ENCODE measurements at places on chromosomes 5 and 9.

DNA sequence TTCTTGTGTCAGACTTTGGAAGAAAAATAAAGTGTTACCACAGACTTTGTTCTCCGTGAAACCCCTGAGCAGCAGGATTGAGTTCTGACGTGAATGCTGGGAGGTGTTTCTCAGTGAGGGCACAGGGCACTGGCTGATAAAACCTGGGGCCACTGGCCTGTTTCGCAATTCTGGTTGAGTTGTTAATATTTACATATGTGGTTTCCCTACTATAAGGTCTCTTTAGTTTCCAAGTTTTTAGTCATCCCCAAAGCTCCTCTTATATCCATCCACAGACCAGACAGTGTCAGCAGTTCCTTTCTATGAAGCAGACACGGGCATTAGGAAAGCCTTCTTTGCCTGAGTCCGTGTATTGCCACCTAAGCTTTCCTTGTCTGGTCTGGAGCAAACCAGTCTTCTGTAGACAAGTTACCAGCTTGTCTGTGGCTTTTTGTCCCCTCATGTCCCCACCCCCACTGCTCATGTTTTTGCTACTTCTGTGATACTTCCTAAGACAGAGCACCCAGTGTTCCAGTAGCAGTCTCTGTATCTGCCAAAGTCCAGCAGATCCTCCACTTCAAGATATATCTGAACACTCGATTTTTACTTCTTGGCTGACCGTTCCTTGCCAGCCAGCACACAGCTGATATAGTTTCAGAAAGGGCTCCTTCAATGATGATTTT is 42.0 kb downstream of the ACO1 start:
- DNase-seq = no peak

DNA sequence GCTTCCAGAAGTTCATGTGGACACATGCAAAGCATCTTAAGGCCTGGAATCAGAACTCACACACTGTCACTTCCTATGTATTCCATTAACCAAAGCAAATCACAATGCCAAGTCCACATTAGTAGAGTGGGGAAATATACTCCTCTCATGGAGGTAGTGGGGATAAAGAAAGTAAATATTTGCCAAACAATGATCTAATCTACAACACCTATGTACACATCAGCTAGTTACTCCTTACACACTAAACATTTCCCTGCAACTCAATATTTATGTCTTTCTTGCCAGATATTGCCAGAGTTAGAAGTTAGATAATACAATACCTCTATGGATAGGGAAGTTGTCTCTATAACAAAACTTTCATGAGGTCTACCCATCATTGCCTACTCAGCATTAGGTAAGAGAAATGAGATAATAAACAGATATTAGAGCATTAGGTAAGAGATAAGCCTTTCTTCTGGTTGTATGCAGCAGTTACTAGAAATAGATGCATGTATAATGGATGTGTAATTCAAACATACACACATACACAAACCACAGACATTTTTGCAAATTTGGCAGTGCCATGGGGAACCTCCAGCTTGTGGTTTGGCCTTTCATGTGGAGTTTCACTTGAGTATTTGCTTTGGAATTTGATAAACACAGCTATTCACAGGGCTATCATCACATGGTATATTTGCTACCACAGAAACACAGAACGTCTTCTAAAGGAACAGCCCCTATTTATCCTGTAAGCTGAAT is 196.5 kb downstream of the TLE1 start:
- DNase-seq = no peak

GRCh38 chr5:148403344-148403743 is 19.6 kb downstream of the FBXO38 start:
- peak; percentile 16 for DNase-seq

- no peak for DNase-seq
These were observed 12.8 kb upstream of the MGAT1 start for GRCh38 chr5:180815293-180815917.

DNA sequence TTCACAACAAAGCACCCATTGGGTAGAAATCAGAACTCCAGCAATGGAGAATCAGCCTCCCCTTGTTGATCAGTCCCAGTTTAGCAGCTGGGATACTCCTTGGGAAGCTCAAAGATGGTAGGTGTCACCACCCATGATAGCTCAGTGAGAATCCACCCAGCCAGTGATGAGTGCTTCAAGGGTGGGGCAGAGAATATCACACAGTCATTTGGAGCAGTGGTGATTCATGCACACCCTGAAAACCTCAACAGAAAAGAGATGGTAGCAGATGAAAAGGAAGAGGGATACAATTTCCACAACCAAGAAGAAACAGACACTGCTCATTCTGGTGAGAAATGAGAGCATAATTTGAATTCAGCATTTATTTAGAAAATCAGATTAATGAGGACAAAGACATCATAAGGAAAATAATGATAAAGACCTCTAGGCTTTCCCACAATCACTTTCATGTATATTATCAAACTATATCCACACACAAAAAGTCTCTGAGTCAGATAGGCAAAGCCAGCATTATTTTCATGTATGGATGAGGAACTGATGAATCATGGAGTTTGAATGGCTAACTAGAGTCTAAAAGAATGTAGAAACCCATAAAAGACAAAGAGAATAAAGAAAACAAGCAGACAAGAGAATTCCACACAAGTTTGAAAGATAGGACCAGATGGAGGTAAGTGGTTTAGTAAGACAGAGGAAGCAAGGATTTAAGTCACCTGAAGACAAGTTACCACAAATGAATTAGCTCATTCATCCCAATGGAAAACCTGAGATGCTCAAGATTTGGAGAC is 82.9 kb downstream of the FEM1C start:
- DNase-seq = no peak

DNA sequence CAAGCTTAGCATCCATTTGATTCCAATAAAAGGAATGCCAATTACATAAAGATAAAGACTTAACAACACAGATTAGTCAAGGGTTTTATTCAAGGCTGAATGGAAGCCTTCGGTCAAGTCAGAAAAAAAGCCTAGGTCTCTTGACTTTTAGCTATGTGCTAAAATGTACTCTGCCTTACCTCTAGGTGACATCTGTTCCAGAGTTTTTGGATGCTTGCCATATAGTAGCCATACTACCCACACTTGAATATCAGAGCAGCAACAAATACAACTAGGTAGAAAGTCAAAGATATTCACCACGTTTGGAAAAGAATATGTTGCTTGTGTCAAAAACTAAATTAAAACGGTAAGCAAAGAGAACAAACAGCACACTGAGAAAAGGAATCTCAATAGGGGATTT is 484.7 kb downstream of the ELAVL2 start:
- no peak for DNase-seq

GRCh38 chr9:2616692-2617377 is 4.8 kb upstream of the VLDLR start:
- DNase-seq = peak; percentile 41

DNA sequence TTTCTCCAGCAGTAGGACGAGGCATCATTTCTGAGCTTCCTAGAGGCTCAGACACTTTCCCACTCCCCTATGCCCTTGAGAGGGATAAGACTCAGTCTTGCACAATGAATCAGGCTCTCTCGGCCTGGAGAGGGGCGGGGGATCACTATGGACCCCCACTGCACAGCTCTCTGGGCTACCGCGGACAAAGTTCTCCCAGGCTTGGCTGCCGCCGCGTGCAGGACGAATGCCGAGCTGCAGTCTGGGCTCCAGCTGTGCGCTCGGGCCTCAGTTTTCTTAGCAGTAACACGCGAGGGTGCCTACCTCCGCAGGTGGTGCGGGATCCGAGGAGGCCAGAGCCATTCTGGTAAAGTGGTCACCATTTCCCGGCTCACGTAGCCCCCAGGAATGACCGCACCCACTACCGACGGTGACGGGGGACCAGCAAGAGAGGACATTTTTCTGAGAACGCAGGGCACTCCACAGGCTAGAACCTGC is 3.4 kb upstream of the MYORG start:
- DNase-seq = no peak

DNA sequence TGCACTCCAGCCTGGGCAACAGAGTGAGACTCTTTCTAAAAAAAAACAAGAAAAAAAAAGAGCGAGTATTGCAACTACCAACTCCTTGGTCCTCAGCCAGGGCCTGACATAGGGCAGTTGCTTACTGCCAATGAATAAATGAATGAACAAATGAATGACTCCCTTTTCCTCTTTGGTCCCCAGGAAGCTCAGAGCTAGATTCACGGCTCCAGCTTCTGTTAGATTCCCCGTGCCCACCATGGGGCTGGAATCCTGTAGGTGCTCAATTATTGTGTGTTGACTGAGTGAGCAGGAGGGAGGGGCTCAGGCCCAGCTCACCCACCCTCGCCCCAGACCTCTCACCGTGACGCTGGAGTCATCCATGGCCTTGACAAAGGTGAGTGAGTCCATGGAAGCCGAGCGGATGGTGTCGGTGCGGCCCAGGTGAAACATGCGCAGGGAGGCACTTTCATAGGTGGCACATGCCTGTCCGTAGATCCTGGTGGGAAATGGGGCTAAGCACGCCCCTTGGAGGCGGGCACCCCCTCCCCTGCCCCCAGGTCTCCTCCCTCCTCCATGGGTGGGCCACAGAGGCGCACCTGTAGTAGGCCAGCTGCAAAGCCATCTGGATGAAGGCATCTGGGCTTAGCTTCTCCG is 12.8 kb downstream of the CRAT start:
- no peak for DNase-seq

- DNase-seq = no peak
These were observed 60.8 kb downstream of the ARHGAP26 start for GRCh38 chr5:142831009-142831383.

DNA sequence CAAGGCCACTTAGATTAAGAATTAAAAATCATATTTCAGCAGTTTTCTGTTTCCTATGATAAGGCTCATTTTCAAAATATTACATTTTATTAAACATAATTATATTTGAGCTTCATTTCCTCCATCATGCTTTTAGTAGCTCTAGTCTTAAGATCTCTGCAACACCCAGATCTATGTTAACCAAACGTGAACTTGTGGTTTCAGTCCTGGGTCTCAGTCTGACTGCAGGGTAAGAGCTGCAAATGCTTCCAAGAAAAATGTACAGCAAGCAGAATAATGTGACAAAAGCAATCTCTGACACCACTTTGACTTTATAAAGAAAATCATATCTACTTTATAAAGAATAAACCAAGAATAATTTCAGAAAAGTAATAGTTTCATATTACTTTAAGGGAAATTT is 512.4 kb downstream of the SEMA5A start:
- DNase-seq = no peak

DNA sequence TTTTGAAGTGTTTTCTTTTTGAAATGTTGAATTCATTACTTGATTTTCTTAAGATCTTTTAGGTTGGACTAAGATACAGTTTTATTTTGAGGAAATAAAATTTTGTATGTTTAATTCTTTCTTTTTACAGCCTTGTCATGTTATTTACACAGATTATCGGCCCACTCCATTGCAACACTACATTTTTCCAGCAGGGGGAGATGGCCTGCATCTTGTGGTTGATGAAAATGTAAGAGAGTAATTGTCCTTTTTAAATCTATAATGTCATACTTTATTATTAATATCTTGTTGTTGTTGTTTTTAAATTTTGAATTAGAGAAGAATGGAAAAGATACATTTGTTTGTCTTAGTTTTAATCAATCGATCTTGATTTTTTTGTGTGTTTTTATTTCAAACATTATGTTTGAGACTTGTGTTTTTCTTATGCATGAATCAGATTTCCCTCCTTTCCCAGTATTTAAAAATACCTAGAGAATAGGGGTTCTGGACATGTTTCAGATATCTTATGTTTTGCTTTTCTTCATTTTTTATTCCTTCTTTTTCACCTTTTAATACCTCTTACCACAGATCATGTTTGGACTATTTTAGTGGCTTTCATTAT is 36.7 kb downstream of the MTREX start:
- peak; percentile 17 for DNase-seq

DNA sequence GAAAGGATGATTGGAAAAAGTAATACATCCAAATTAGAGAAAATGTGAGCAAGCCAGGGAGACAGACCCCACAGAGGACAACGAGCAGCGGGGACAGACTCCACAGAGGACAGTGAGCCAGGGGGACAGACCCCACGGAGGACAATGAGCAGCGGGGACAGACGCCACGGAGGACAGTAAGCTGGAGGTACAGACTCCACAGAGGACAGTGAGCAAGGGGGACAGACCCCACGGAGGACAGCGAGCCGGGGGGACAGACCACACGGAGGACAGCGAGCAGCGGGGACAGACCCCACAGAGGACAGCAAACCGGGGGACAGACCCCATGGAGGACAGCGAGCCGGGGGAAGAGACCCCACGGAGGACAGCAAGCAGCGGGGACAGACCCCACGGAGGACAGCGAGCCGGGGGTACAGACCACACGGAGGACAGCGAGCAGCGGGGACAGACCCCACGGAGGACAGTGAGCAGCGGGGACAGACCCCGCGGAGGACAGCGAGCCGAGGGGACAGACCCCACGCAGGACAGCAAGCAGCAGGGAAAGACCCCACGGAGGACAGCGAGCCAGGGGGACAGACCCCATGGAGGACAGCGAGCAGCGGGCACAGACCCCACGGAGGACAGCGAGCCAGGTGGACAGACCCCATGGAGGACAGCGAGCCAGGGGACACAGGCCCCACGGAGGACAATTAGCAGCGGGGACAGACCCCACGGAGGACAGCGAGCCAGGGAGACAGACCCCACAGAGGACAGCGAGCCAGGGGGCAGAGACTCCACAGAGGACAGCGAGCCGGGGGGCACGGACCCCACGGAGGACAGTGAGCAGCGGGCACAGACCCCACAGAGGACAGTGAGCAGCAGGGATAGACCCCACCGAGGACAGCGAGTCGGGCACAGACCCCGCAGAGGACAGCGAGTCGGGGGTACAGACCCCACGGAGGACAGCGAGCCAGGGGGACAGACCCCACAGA is 1.9 kb upstream of the ZDHHC11 start:
- no peak for DNase-seq

DNA sequence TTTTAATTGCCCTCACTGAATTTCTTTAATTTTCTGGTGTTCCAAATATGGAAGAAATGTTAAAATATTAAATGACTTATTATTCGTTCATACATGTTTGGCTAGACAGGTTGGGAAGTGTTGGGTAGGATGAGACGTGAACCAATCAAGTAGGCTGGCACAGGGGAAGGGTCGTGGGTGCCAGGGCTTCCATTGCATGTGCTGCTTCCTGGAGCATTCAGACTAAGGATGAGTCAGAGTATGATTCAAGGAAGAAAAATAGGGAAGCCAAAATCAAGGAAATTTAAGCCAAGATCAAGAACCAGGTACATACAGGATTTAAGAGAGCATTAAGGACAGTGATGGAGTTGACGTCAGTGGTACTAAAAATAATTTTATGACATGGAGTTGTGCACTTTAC is 2068.0 kb downstream of the MAT2B start:
- no peak for DNase-seq
